Activated T-helper 2 cell treated with anti-CD3 and anti-CD28 coated beads, Interferon-gamma antibody, Interleukin-2, Interleukin-4, amounts not matched to agents 10 μg/mL and 5 μg/mL and 100 μg/mL, durations not matched to agents 14 hours and 24 hours and 36 hours (primary cell): ENCODE measurements at places on chromosomes 5 and 9.

DNA sequence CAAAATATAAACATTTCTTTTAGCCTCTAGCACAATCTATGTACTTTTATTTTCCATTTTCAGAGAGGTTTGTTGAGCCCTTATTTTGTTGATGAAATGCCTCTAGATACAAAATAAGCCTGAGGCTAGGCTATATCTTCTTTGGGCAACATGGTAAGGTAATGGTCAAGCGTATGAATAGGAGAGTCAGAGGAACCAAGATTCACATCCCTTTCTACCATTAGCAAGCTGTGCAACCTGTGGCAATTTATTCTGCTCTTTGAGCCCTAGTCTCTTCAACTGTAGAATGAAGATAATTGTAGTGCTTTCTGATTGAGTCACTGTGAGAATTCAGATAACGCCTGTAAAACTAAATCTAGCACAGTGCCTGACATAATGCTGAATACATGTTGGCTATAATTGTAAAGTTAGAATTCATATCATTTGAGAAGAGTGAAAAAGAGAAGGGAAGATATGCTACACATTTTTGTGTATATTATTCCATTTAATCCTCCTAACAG, 412.5 kb downstream of the CCDC171 start:
- no peak for DNase-seq

GRCh38 chr9:129968690-129969485, 74.1 kb downstream of the FNBP1 start:
- no peak for DNase-seq

DNA sequence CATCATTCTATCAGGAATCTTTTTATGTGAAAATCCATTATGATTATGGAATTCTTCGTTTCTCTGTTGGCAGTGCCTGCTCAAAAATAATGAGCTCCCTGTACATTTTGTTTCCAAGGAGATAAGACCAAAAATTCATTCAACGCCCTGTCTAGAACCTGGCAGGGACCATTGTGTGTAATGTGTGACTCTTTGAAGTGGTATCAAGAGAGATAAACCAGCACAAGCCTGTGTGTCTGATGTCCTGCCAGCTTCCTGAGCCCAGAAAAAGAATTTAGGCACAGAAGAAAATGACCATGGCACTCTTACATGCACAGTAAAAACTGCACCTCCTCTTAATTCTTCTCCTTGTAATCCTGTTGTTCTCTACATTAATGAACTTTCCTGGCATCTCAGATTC, 177.4 kb downstream of the SAXO1 start:
- no peak for DNase-seq

DNA sequence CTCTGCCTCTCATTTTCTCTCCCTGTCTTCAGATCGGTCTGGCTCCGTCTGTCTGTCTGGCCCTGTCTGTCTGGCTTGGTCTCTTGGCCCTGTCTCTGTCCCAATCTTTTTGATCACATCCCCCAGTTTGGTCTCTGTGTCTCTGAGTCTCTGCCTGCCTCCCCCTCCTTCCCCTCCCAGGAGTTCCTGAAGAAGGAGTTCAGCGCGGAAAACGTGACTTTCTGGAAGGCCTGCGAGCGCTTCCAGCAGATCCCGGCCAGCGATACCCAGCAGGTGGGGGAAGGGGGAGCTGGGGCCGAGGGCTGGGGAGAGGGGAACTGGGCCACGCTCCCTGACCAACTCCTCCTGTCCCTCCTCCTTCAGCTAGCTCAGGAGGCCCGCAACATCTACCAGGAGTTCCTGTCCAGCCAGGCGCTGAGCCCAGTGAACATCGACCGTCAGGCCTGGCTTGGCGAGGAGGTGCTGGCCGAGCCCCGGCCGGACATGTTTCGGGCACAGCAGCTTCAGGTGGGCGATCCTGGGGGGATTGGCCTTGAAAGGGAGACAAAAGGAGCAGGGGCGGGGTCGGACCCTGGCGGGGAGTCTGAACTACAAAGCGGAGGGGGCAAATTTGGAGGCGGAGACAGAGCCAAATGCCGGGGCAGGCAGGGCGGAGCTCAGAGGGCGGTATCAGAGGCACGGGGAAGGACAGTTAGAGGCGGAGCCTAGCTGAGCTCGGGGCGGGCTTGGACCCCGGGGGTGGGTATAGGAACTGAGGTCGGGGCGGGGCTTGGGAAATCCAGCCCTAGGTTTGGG, 9.0 kb downstream of the RGS14 start:
- no peak for DNase-seq

DNA sequence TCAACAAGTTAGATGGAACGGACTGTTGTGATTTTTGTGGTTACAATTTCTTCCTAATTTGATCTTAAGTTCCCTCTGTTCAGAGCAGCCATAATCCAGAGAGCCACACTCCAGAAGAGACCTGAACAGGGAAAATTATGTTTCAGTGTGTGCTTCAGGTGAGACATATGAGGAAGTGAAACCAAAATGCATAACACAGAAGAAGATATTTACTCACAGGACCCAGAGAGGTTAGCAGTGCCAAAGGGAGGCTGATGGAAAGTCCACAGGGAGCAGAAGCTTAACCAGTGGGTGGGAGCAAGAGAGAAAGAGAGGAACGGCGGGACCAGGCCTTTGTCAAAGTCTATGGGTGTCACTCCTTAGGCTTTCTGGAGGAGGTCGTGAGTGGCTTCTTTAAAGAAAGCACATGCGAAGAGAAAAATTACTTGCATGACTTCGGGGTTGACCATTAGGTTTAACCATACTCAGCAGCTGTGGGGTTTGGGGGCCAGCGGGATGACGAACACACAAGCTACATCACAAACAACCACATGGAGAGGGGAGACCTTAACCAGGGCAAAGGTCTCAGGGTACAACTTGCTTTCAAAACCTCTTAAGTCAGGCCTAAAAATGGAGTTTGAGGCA, 141.4 kb downstream of the MED10 start:
- DNase-seq, result no peak

GRCh38 chr5:144352732-144353317, 182.2 kb downstream of the KCTD16 start:
- DNase-seq, result no peak

- DNase-seq, result peak; percentile 64
Observed at GRCh38 chr9:91681461-91682305, 258.1 kb upstream of the NFIL3 start.

GRCh38 chr5:109743770-109744212, 54.1 kb downstream of the MAN2A1 start:
- DNase-seq, result no peak

GRCh38 chr9:117073539-117074341, 341.1 kb downstream of the ASTN2 start:
- no peak for DNase-seq
